Astrocyte of the cerebellum (primary cell): ENCODE measurements at places on chromosomes 12 and 14.

DNA sequence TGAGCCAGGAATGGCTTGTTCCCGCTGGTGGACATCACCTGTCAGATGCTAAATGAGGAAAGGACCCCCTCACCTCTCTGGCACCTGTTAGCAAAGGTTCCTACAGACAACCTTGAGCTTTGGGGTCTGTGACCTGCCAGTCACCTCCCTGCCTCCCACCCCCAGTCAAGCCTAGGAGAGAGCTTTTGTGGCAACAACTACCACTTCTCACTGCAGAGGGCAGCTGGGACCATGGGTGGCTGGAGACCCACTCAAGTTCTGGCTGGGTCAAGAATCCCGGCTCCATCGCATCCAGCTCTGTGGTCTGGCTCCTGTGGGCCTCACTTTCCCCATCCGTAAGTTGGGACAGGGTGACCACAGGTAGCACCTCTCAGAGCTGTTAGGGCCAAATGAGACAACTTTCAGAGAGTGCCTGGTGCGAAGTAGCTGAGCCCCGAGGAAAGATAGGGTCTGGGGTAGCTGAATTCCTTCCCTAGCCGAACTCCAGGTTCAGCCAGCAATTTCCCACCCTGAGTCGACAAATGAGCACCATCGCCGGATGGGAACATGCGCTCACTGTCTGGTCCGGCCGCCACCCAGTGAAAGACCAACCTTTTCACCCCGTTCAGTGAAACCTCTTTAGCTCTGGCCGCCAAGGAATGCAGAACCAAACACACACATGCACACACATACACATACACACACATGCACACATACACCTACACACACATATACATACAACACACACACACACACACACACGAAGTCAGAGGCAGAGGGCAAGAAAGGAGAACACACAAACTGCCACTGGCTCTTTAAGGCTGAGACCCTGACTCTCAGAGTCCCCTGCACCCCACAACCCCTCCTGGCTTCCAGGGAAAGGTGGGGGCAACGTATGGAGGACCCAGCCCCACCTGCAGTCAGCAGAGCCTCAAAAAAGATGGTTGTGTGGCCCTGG is 1.9 kb downstream of the TMEM119 start:
- DNase-seq, result no peak

DNA sequence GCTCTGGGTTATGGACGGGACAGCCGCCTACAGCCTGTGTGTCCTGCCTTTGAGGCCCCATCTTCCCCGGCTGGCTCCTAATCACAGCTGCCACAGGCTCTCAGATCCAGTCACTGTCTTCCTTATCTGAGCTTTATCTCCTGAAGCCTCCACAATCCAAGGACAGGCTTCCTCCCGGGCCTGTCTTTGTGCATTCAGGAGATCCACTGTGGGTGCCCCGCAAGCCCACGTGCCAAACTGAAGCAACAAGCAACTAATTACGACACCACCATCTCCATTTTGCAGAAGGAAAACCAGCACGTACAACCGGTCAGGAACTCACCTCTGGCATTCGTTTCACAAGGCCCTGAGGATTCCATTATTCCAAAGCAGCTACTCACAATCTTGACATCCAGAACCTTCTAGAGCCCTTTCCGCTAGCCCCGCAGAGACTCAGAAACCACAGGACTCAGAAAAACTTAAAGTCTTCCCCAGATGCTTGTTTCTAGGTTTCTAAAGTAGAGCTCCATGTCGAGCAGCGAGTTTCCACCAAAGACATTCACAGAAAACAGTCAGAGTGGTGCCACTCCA is 14.0 kb downstream of the SYNE3 start:
- DNase-seq, result no peak

DNA sequence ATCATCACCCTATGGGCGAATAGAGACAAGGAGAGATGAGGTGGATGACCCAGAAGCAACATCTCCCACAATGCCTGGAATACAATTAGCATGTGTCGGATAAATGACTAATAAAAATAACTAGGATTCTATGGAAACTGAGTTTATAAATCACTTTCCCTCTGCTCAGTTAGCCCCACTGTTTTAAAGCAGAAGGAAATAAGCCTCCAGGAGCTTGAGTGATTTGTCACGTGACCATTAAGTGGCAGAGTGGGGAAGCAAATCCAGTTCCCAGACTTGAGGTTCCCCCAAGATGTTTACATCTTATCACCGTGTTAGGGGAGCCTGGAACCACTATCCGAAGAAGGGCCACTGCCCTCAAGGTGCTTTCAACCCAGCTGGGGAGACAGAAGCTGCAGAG is 136.5 kb upstream of the CCND2 start:
- DNase-seq, result no peak

GRCh38 chr12:55931317-55931779 is 386 bp downstream of the DGKA start:
- DNase-seq, result no peak

- no peak for DNase-seq
Observed at GRCh38 chr12:1728824-1729223, 38.0 kb downstream of the ADIPOR2 start.

- peak; percentile 68 for DNase-seq
Observed at GRCh38 chr12:124680863-124681778, 113.7 kb upstream of the NCOR2 start.

DNA sequence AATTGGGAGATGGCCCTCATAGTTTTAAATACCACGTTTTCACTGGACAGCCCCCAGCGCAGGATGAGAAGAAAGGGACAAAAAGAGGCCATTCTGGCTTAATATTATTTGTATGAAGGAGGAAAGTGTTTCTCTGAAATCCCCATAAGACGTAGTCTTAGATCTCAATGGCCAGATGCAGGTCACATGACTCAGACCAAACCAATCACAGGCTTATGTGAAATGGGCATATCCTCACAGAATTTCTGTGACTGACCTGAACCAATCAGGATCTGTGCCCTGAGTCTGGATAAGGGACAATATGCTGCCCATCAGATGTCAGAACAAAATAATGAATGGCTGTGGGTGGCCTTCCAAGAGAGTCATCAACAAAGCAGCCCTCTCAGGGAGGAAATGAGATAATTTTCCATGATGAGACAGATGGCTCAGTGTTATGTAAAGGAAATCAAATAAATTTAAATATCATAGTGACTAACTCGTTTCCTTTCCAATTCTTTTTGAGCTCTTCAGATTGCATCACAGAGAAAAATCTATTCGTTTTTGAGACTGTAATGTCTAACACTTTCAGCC is 1009.5 kb upstream of the TMEM132C start:
- DNase-seq, result no peak

DNA sequence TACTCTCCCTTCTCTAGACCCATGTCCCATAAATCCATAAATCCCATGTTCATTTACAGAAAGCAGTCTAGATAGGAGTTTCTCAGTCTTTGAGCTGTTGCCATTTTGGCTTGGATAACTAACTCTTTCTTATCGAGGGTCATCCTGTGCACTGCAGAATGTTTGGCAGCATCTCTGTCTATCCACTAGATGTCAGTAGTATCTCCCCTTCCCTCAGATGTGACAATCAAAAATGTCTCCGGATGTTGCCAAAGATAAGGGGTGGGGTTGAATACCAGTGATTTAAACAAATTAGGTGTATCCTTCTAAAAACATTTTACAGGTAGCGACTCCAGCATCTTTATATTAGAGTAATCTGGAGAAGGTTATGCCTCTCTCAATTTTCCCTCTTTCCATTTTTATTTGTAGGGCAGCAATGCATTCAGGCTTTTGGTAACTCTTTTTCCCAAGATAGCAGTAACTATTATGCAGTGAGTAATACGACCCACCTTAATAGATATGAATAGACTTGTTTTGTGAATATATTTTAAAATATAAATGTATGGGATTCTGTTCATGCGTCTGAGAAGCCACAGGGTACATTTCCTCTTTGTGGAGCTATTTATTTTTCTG is 100.7 kb downstream of the LRRK2 start:
- DNase-seq, result no peak

DNA sequence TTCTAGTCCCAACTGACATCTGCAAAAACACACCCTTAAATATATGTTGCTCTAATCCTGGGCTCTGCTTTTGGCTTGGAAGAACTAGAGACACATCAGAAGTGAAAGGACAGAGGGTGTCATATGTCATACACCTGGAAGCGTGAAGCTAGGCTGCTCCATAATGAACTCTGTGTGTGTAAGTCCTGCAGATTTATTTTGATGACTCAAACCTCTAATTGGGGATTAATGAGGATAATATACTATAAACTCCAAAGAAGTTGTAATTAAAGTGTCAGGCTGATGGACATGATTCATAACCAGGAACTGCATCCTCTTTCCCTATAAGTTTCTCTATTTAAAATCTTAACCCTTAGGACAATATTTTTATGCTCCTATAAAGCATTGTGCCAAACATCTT is 4.4 kb upstream of the KCNK10 start:
- DNase-seq, result no peak

DNA sequence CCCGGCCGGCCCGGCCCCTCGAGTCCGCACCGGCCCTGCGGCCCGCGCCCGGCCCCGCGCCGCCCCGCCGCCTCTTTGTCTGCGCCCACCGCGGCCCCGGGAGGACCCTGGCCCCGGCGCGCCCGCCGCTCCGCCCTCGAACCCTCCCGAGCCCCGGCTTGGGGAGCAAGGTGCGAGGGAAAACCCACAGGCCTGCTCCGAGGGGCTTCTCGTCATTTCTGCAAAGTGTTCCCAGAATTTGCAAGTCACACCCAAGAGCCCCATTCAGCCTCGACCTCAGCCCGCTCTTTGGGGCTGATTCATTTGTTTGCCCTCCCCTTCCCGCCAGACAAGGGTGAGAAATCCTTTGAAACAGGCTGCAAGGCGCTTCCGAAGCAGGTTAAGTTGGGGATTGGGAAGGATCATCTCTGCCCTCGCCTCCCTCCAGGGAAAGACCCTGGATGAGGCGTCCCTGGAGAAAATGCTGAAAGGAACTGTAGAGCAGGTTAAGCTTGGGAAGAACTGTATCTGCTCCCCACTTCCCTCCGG is 325 bp upstream of the CLIP1 start:
- no peak for DNase-seq

GRCh38 chr14:92686900-92687427 is 61.5 kb downstream of the LGMN start:
- no peak for DNase-seq

DNA sequence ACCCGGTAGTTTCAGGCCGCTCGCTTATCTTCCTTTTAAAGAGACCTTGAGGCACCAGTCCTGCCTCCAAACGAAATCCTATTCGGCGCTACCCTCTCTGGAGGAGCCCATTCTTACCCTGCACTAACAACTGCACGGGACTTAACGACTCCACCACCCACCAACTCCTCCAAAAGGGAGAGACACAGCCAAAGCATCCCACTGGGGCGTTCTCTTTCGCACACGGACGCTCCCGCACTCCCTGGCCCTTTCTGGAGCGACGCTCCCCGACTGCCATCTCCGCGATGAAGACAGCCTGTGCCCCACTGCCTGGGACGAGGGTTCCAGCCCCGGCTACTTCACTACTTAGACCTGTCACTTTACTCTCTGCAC is 650 bp downstream of the GALC start:
- DNase-seq, result no peak

GRCh38 chr14:99391671-99392070 is 89.0 kb downstream of the SETD3 start:
- DNase-seq, result no peak

DNA sequence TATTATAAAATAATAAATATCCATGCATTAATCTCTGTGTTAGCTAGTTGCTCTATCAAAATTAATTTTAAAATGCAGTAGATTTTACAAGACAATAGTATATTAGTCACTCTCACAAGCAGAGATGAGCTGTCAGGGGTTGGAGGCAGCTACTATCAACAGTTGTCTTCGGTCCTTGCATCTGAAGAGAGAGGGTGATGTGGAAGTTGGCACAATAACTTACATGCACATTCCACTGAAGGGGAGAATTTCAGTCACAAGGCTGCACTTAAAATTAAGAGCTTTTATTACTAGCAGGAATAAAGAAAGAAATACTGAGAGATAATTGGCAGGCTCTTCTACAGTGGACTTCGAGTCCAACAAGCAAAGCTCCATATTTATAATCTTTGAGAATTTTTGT is 166.9 kb upstream of the DCN start:
- DNase-seq, result no peak

DNA sequence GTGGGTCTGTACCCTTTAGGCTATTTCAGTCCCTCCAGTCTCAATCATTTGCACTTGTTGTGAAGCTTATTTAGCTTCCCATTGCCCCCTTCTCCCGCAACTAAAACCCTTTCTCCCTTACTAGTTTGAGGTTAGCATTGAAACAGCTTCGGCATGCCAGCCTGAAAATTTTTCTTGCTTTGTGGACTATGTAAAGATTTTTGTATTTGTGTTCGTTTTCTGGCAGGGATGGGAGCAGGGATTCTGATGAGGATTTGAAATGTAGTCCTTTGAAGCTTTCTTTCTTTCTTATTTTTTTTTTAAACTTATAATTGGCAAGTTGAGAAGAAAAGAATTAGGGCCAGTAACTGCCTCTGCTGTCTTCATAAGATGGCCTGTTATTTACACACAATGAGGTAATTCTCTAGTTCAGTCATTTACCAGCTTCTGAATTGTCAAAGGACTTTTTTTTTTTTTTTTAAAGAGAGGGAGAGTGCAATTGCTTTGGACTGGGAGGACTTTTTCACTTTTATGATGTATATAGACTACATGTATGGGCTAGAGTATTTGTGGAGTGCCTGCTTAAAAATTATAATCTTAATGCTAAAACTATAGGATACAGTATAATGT is 29.0 kb downstream of the PALS1 start:
- no peak for DNase-seq

DNA sequence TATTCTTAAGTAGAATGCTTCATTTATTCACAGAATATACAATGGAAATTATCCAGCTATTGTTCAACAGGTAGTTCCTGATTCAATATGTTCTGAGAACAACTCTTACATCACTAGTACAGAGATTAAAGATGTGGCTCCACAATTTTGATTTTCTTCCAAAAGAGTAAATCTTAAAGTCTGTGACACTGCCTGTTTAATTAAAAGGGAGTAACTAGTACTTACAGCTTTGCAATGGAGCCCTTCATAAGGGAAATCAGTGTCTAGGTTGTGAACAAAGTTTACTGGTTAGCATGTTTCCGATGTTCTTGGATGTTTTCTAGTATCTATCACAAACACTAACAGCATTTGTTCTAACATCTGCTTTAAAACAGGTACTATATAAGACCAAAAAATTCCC is 30.8 kb downstream of the MIA2 start:
- DNase-seq, result no peak

GRCh38 chr14:49959822-49960408 is 67.0 kb downstream of the ARF6 start:
- no peak for DNase-seq

DNA sequence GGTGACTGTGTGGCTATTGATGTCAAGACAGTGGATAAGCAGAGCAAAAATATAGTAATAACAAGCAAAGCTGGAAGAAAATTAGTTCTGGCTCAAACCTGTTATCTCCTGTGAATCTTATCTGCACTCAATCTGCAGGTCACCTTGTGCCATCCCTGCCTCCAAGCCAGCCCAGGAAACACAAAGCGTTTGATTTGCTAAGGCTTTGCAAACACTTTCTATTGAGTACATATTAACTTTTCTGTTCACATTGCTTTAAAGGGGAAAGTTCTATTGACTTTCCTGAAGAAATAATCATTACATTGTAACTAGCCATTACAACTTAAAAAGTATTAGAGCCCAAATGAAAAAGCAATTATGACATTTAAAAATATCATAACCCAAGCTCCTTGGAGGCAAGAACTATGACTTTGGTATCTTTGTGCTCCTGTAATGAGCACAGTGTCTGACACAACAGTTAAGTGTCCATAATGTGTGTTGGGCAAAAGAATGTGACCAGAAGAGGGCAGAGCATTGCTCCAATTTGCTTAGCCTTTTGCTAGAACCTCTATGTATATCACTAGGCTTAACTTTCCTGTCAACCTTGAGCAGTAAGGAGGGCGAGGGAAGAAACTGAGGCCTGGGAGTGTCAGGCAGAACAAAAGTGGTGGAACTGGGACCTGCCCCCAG is 24.7 kb downstream of the SERPINA3 start:
- DNase-seq, result no peak
